Muscle of arm (tissue), 14 donors: ENCODE measurements at places on chromosomes 7 and 10.

GRCh38 chr10:28295336-28295735 is 7.5 kb downstream of the MPP7 start:
- DNase-seq = peak; percentile 24

GRCh38 chr10:70404036-70404786 is at the start of gene EIF4EBP2:
TSS of gene EIF4EBP2 (plus strand) at chr10:70404145. CDS start at chr10:70404402, 257 bp downstream.
- peak; percentile 99 for DNase-seq

- DNase-seq = no peak
Observed at GRCh38 chr7:86025807-86026206, 617.9 kb upstream of the GRM3 start.

- peak; percentile 0 for DNase-seq
Observed at GRCh38 chr7:39042670-39043069, 65.0 kb downstream of the POU6F2 start.

DNA sequence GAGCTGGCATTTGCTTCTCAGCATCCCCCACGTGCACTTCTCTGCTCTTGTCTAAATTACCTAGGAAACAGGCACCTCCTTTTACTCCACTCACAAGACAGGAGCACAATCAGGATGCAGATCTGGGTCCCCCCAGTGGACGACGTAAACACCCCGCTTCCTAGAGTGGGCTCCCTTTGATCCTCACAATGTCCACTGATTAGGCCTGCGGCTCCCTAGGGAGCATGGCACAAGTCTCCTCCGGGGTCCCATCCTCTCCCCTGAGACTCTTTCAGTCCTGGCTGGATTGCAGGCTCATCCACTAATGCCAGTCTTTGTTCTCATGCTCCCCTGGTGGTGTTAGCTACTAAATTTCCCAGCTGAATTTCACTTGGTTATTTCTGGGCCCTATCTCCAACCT is 98.3 kb downstream of the GLI3 start:
- DNase-seq = no peak
